ENCODE measurements at places on chromosomes 13 and 19.

DNA sequence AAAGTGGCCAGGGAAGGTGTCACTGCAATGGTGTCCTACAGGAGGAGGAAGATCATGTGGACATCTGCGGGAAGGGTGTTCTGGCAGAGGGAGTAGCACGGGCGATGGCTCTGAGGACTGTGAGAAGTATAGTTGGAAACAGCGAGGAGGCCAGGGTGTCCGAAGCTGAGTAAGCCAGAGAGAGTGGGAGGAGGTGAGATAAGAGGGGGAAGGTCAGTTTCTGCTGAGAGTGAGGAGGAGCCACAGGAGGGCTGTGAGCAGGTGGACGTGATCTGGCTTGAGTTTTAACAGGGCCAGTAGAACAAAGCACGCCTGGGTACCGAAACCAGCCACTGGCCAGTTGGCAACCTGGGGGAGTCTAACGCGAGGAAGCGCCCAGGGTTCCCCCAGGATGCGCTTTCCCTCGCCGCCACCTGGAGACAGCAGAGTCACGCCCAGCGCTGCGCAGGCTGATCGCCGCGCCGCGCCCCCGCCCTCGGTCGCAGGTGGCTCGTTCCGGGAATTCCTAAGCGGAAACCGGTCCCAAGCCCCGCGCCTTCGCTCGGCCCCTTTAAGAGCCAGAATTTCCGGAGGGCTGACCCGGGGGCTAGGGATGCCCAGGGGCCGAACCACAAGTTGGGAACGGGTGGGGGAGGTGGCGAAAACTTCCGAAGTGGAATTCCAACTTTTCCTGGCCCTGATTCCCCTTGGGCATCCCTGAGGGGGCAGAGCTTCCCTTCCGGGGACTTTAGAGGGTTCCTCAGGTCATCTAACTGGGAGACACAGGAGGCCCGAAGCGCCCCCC, 1.1 kb upstream of the LSR start:
- no peak for DNase-seq

DNA sequence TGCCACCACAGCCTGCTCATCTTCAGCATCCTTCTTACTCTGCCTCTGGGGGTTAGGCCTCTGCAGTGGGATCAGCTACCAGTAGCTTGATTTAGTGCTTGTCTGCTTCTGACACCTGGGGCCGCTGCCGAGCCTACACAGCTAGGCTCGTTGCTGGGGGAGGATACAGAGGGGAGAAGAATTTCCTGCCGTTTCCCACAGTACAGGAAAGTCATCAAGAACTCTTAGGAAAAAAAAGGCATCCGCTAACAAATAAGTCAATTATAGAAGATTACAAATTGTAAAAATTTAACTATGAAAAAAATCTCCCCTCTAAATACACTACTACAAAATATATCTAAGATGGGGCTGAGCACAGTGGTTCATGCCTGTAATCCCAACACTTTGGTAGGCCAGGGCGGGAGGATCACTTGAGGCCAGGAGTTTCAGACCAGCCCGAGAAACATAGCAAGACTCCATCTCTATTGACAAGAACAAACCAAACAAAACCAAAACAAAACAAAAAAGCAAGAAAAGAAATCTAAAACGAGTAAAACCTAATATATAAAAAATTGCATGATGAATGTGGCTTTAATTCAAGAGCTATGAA, 26.7 kb downstream of the LATS2 start:
- DNase-seq = no peak

DNA sequence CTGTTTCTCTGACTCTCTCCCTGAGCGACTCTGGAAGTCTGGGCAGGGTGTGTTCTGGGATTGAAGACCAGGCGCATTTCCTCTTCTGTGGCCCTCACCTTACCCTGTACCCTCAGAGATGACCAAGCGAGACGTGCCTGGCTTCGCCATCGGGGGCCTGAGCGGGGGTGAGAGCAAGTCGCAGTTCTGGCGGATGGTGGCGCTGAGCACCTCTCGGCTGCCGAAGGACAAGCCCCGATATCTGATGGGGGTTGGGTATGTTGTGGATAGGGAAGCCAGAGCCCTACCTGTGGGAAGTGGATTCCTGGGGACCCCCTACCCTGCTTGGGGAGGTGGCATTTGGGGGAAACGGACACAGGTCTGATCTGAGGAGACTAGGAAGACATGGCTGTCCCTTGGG, 5.8 kb upstream of the DNM2 start:
- no peak for DNase-seq

DNA sequence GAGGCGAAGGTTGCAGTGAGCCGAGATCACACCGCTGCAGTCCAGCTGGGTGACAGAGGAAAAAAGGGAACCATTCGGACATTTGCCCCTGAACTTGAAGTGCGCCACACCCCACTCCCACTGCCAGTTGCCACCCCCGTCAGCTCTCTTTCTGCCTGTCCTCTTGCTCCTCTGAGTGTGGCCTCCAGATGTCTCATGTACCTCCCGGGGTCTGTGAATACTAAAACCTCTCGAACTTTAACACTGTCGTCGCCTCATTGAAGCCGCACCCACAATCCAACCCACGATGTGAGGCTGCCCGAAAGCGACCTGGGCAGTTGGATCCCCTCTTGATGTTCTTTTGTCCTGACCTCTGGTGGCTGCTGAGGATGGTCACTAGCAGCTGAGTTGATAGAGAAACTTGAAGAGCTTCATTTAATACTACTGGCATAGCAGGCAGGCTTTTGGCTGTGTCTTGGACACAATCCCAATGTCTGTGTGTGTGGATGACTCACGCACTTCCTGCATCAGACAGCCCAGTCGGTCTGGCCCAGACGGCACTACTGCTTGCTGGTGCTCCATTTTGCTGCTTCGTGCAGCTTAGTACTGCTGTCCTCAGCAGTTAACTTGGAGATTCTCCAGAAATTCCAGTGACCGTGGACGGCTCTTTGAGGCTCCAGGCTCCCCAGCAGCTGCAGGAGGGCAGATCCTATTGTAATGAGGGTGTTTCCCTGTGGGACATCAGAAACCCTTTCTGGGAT, 4.2 kb downstream of the FPR3 start:
- no peak for DNase-seq

GRCh38 chr13:36981156-36981743, 17.9 kb downstream of the ALG5 start:
- no peak for DNase-seq

- DNase-seq = no peak
Measured at GRCh38 chr13:38582133-38582532, 104.7 kb upstream of the FREM2 start.

GRCh38 chr13:59510386-59510785, 653.3 kb downstream of the DIAPH3 start:
- DNase-seq = no peak

DNA sequence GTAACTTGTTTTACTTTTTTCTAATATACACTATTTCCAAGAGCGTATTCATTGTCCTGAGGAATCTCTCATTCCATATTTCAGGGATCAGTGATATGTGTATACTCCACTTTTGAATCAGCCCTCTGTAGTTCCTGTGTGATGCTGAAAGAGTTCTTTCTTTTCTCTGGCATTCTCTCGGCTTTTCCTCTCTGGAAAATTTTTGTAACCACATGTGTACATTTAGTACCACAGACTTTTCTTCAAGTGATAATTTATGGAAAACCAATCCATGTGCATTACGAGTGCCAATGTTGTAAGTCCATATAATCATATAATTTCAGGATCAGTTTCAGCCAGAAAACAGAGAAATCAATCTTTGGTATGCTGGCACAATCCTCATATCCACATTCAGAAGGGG, 102.2 kb upstream of the MBNL2 start:
- DNase-seq = no peak

- DNase-seq = no peak
Measured at GRCh38 chr19:5436106-5436947, 18.9 kb upstream of the ZNRF4 start.

DNA sequence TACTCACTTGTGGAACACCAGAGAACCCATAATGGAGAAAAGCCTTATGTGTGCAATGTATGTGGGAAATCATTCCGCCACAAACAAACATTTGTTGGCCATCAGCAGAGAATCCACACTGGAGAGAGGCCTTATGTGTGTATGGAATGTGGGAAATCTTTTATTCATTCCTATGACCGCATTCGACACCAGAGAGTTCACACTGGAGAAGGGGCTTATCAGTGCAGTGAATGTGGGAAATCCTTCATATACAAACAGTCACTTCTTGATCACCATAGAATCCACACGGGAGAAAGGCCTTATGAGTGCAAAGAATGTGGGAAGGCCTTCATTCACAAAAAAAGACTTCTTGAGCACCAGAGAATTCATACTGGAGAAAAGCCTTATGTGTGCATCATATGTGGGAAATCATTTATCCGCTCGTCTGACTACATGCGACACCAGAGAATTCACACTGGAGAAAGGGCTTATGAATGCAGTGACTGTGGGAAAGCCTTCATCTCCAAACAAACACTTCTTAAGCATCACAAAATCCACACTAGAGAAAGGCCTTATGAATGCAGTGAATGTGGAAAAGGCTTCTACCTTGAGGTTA, 10.9 kb downstream of the ZNF549 start:
- no peak for DNase-seq

GRCh38 chr13:78608688-78609463, 5.5 kb upstream of the POU4F1 start:
- DNase-seq = no peak
